ENCODE measurements at places on chromosomes 5 and 9.
A peak's percentile ranks its signal among the peaks of the same experiment; 100 is the strongest.

- DNase-seq: no peak
These were observed 27.6 kb downstream of the TCF7 start for GRCh38 chr5:134142052-134142451.

GRCh38 chr9:128684325-128685199, 4.5 kb upstream of the SET start:
- peak; percentile 84 for DNase-seq

GRCh38 chr5:19753579-19753978, 234.4 kb downstream of the CDH18 start:
- no peak for DNase-seq

DNA sequence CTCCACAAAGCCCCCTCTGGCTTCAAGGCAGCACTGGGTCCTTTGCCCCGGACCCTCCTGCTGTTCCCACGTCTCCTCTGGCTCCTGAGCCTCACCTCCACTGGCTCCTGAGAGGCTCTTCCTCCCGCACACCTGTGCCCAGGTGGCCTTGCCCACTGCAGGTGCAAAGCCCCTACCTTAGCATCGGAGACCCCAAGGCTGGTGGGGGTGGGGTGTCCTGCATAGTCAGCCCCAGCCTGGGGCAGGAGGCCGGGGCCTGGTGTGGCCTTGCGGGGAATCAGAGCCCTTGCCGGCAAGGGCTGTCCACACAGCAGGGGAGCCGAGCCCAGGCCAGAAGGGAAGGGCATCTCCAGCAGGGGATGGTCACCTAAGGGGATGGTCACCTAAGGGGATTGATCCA, 41.3 kb upstream of the CEP72 start:
- no peak for DNase-seq

GRCh38 chr5:169742771-169743296, 105.8 kb downstream of the DOCK2 start:
- no peak for DNase-seq

Data from stimulated activated naive CD8-positive, alpha-beta T cell treated with anti-CD3 and anti-CD28 coated beads, Interleukin-15, Interleukin-2, amounts not matched to agents 100 U/mL and 50 U/mL, for 24 hours (primary cell).